ENCODE measurements at places on chromosomes 1 and 21.

GRCh38 chr1:217553949-217554509, 76.9 kb downstream of the GPATCH2 start:
- DNase-seq = peak; percentile 61

- DNase-seq = peak; percentile 43
Observed at GRCh38 chr1:5992814-5993555, 760 bp upstream of the NPHP4 start.

GRCh38 chr1:47705517-47706130, 267.8 kb downstream of the FOXD2 start:
- DNase-seq = peak; percentile 62

- no peak for DNase-seq
Observed at GRCh38 chr1:3924186-3924824, 24.2 kb upstream of the C1orf174 start.

- peak; percentile 75 for DNase-seq
Observed at GRCh38 chr21:26170471-26171257, at the start of gene APP. Gene APP (minus strand): TSS chr21:26170770. CDS start chr21:26170620, 150 bp downstream.

- no peak for DNase-seq
Observed at GRCh38 chr1:159753386-159753785, 27.4 kb upstream of the DUSP23 start.

GRCh38 chr1:44511769-44512168, 106.7 kb downstream of the RNF220 start:
- peak; percentile 39 for DNase-seq

GRCh38 chr1:106360252-106360651, 696.2 kb upstream of the PRMT6 start:
- DNase-seq = no peak

- no peak for DNase-seq
Observed at GRCh38 chr1:46168477-46168876, 6.4 kb upstream of the TSPAN1 start.

- peak; percentile 51 for DNase-seq
Observed at GRCh38 chr1:3618881-3619671, 5.7 kb upstream of the TPRG1L start.

DNA sequence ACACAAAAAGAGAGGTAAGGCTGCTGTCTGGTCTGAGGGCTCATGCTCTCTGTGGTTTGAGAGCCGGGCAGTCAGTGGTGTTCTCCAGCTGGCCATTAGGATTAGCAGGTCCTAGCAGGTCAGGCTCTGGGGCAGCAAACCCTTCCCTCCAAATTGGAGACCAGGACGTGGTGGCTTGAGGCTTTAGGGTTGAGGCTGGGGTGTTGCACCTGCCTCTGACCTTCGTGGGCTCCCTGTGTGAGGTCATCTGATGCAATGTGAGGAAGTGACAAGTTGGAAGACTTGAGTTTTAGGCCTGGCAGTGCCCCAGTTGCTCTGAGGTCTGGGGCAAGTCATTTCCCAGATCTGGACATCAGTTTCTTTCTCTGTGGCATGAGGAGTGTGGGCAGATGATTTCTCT, 24.4 kb downstream of the SZRD1 start:
- DNase-seq = no peak

- DNase-seq = peak; percentile 98
Observed at GRCh38 chr1:169106095-169106920, at the start of gene ATP1B1. Gene ATP1B1 (plus strand): TSS chr1:169106690. CDS start chr1:169106830, 140 bp downstream.

GRCh38 chr1:86169625-86170024, 13.1 kb upstream of the COL24A1 start:
- no peak for DNase-seq

DNA sequence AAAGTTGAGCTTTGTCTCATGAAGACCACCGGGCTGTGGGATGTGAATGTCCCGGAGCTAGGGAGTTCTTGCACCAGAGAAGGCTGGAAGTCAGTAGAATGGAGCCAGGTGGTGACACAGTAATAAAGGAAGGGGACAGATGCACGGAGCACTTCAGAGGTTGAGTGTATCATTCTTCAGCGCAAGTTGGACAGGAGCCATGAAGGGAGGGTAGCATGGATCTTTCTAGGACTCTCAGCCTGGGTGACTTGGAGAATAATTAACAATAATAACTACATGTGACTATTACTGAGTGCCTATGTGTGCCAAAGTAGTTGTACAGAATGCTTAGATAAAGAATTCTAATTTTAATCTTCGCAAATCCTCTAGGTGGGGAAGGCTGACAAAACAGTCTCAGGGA, 258.7 kb upstream of the AJAP1 start:
- no peak for DNase-seq

- DNase-seq = no peak
Observed at GRCh38 chr1:185812934-185813333, 78.7 kb downstream of the HMCN1 start.

DNA sequence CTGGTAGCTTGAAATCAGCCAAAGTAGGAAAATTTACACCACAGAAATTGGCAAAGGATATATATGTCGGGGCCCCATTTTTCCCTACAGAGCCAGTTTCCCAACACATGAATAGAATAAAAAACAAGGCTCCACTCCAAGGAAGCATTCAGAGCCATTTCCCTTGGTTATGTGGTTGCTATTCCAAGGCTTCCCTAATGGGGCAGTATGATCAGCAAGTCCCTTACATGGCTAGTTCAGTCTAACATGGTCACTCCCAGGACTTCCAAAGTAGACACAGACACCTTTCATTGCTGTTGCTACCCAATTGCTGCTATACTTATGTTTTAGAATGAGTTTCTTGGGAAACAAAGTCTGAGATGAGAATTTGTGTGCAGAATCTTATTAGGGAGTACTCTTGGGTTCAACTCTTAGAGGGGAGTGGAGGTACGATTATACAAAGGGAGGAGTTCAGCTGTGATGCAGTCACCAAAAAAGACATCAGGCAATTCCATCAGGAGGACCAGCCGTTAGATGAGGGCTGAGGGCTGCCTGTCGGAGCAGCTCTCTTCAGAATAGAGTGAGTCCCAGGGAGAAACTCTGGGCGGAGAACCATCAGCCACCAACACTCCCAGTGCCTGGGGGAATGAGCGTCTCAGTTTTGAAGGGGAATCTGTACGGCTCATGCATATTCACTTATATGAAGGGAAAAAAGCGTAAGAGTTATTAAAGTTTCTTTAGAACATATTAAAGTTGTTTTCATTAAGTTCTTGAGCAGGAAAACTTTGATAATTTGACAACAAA, 92.9 kb downstream of the C21orf91 start:
- peak; percentile 51 for DNase-seq

DNA sequence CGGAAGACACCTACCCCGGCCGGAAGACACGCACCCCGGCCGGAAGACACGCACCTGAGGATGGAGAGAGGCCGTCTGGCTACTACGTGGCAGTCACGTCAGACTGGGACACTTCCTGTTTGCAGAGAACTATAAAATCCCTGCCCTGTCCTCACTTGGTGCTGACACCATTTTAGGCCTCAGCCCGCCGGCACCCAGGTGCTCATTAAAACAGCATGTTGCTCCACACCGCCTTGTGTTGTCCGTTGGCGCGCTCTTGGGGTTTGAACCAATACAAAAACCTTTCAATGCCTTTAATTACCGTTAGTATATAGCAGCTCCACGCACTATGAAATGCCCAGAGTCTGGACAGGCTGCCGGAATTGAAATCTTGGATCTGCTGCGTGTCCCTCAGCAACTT, 34.7 kb downstream of the VN1R5 start:
- no peak for DNase-seq

GRCh38 chr1:230975636-230976035, 3.0 kb downstream of the TTC13 start:
- no peak for DNase-seq

GRCh38 chr1:168261390-168261789, 19.3 kb upstream of the TBX19 start:
- DNase-seq = no peak

DNA sequence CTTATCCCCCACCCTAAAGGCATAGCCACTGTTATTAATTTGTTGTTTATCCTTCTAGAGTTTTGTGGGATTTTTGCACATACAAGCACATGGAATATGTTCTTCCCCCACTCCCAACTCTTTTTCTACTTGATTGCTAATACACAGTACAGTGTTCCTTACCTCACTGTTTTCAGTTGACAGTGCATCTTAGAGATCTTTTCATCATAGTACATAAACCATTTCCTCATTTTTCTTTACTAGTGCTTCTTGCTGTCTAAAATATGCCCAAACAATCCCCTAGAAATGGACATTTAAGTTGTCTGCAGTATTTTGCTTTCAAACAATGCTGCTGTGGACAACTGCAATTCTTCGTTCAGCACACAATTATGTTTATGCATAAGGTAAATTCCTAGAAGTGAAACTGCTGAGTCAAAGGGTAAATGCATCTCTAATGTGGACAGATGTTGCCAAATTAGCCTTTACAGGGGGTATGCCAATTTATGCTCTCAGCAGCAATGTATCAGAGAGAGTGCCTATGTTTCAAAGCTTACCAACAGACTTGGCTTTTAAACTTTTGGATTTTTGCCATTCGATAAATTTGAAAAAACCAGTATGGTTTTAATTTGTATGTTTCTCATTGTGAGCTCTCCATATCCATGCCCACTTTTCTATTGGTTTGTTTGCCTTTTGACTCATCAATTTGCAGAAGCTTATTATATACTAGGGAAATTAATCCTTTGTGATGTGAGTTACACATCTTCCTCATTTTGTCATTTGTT, 132.6 kb downstream of the MRPS6 start:
- DNase-seq = no peak

GRCh38 chr1:56510642-56511021, 68.7 kb downstream of the PLPP3 start:
- DNase-seq = no peak

- no peak for DNase-seq
Observed at GRCh38 chr1:66156144-66156543, 363.4 kb downstream of the PDE4B start.

GRCh38 chr1:14845851-14846250, 247.4 kb downstream of the KAZN start:
- DNase-seq = no peak

DNA sequence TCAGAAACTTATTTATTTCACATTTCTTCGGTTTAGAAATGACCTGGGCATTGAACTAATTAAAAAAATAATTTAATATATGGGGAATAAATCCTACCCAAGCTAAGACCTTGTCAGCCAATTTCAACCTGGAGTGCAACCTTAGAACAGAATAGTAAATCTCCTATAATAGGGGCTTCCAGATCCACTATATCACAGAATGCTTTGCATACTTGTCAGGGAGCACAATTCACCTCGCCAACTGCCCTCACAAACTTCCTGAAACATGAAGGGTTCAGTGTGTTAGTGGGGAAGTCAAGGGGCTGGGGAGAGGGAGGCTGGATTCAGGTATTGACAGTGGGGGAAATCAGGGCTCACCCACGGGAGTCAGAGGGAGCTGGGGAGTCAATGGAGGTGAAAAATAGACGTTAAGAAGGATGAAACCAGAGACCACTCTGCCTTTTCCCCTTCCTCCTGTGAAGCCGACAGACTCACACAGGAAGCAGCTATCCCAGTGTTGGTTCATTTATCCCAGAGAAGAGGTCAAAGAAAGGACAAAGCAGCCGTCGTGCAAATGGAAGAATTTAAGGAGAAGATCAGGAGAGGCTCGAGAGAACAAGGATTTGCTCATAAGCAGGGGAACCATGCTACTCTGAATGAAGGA, 453.3 kb downstream of the NUF2 start:
- no peak for DNase-seq

- no peak for DNase-seq
Observed at GRCh38 chr21:15686506-15686905, 43.3 kb upstream of the USP25 start.

- DNase-seq = no peak
Observed at GRCh38 chr1:65674522-65674921, 118.2 kb upstream of the PDE4B start.

GRCh38 chr1:212161231-212161781, 123.9 kb upstream of the PPP2R5A start:
- no peak for DNase-seq

- no peak for DNase-seq
Observed at GRCh38 chr21:41979751-41980369, 26.0 kb upstream of the C2CD2 start.

- DNase-seq = no peak
Observed at GRCh38 chr1:165443539-165444311, 1.2 kb downstream of the RXRG start.

GRCh38 chr1:91650764-91651163, 150.1 kb downstream of the CDC7 start:
- DNase-seq = no peak

- no peak for DNase-seq
Observed at GRCh38 chr1:192797891-192798290, 10.9 kb upstream of the RGS2 start.

All from NCI-H2227 treated with DMSO at 0.1 percent for 48 hours (cell line).